ENCODE measurements at places on chromosomes 16 and 17.

DNA sequence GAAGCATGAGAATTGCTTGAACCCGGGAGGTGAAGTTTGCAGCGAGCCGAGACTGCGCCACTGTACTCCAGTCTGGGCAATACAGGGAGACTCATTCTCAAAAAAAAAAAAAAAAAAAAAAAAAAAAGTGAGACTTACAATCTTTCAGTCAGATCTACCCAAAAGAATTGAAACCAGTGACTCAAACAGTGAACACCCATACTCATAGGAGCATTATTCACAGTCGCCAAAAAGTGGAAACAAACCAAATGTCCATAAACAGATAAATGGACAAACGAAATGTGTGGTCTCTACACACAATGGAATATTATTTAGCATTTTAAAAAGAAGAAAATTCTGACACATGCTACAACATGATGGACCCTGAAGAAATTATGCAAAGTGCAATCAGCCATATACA, 9.1 kb upstream of the SCNN1B start:
- DNase-seq, result no peak

GRCh38 chr17:47620503-47621245, 29.0 kb upstream of the KPNB1 start:
- DNase-seq, result no peak

GRCh38 chr17:45740553-45741330, 43.4 kb upstream of the CRHR1 start:
- DNase-seq, result peak; percentile 2

DNA sequence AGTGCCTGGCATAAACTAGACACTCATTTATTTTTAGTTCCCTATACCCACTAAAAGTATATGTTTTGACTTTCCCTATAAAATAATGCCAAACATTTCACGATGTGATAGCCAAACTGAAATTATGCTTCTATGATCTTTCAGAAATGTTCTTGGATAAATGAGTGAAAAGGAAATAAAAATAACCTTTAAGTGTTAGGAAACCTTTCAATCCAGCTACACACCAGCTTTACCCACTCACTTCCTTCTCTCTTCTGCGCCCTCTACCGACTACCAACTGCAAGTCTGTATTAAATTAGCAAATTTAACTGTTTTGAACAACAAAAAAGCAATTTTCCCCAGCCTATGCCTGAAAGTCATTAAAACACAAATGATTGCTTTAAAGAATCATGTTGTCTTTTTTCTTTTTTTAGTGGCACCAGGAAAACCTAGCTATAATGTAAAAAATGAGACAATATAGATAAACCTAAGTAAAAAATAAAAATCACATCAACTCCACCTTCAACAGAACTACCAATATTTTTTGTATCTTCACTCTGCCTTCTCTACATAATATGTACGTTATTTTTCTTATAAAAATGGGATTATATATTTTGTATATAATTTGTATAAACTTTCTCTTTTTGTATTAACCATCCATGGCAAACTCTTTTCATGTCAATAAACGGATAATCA, 13.2 kb upstream of the TMEM100 start:
- peak; percentile 23 for DNase-seq

DNA sequence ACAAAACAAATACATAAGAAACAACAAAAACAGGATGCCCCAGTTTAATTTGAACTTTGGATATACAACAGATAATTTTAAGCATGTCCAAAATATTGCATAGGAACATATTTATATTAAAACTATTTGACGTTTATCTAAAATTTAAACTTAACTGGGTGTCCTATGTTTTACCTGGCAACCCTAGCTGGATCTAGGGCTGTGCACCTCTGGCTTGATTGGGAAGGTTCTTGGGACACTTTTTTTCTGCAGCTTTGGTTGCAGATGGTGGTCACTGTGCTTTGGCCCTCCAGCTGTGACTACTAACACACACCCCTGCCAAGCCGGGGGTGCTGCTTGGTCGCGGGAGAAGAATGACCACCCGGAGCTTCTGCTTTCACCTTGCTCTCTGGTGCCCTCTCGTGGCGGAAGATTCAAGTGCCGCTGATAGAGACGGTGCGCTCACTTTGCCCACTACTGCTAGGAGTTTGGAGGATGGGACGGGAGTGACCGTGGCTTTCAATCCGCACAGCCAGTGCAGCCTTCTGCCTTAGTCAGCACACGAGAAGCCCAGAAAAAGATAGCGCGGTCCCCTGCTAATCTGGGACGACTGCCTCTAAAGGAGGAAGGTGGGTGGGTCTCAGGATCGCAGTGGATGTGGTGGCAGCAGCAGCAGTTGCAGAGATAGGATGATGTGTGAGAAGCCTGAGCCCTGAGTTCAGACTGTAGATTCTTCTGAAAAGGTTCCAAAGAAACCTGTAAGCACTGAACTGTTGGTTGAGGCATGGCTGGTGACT, 6.7 kb downstream of the SPACA3 start:
- peak; percentile 74 for DNase-seq

DNA sequence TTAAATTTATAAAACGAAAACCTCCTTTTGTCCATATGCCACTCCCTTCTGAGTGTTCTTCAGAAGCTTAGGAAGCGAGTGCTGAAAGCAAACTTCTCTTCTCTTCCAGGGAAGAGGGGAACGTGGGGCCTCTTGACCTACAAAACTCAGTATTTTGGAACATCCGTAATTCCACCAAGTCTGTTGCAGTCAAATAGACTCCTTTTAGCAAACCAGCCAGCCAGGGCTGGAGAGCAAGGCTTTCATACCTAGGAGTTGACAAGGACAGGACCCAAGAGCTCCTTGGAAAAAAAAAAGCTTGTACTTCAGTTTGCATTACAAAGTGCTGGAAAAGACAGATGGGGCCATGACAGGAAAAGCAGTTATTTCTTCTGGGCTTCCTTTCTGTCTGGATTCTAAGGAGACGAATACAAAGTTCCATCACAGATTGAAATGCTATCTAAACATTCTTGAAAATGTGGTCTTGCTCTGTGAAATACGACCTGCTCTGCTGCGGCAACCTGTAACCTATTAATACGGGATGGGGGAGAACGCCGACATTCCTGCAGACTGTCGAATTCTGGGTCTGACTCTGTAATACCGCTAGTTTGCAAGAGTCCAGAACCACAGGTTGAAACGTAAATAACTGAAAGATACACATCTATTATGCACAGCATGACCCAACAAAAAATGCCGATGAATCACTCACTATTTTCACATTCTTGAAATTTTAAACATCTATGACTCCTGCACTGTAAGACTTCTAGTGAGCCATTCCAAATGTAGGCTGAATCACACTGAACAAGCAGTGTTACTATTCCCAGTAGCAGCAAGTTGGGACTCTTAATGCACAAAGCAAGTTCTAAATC, 20.6 kb downstream of the VPS53 start:
- DNase-seq, result no peak

GRCh38 chr17:349666-350065, 2.9 kb downstream of the RPH3AL start:
- no peak for DNase-seq

- DNase-seq, result no peak
Measured at GRCh38 chr16:64858076-64858475, 263.8 kb downstream of the CDH11 start.

DNA sequence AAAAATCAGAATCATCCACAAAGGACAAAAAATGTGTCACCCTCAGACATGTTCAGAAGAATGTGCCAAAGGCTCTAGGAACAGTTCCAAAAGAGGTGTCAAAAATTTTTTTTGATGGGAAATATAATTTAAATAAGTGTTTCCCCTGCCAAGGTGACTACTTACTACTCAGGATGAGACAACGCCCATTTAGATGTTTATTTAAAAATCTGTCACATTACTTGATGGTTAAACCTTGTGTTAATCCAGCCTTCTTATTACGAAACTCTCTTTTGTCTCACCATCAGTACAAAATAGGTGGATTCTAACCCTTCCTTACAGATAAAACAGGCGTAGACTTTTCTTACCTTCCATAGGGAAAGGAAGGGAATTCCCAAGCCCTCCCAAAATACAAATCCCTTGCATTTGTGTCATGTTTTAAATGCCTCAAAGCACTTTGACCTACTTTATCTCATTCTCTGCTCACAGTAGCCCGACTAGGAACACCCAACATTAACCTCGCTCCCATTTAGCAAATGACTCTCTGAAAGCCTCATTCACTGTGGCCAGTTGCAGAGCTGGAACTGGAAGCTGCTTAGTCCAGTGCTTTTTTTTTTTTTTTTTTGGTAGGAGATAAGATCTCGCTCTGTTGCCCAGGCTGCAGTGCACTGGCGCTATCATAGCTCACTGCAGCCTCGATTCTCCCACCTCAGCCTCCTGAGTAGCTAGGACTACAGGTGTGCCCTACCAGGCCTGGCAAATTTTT, 5.8 kb upstream of the GNA13 start:
- no peak for DNase-seq

DNA sequence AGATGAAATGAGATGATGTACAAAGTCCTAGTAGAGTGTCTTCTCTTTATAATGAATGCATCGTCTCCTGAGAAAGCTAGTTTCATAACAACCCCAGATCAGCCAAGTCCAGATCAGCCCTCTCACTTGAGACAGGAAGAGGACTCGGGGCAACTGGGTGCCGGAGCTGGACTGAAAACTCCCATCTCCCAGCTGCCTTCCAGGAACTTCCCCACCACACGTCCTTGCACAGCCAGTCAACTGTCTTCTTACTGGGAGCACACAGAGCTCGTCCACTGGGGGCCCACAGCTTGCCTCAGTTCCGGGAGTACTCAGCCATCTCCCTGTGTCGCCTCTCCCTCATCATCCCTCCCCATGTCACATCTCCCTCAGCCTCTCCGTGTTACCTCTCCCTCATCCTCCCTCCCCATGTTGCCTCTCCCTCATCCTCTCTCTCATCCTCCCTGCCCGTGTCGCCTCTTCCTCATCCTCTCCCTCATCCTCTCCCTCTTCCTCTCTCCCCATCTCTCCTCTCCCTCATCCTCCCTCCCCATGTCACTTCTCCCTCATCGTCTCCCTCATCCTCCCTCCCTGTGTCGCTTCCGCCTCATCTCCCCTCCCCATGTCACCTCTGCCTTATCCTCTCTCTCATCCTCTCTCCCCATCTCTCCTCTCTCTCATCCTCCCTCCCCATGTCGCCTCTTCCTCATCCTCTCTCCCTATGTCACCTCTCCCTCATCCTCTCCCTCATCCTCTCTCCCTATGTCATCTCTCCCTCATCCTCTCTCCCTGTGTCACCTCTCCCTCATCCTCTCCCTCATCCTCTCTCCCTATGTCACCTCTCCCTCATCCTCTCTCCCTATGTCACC, 22.4 kb upstream of the KCNH6 start:
- DNase-seq, result no peak

GRCh38 chr16:52976539-52977167, 76.0 kb downstream of the CHD9NB start:
- no peak for DNase-seq
